Stimulated activated CD8-positive, alpha-beta memory T cell treated with anti-CD3 and anti-CD28 coated beads, Interleukin-7, amount 100 ng/mL, for 1 hour (primary cell): ENCODE measurements at places on chromosomes 3 and 15.

GRCh38 chr3:62151591-62151990, 221.8 kb downstream of the FEZF2 start:
- no peak for DNase-seq

DNA sequence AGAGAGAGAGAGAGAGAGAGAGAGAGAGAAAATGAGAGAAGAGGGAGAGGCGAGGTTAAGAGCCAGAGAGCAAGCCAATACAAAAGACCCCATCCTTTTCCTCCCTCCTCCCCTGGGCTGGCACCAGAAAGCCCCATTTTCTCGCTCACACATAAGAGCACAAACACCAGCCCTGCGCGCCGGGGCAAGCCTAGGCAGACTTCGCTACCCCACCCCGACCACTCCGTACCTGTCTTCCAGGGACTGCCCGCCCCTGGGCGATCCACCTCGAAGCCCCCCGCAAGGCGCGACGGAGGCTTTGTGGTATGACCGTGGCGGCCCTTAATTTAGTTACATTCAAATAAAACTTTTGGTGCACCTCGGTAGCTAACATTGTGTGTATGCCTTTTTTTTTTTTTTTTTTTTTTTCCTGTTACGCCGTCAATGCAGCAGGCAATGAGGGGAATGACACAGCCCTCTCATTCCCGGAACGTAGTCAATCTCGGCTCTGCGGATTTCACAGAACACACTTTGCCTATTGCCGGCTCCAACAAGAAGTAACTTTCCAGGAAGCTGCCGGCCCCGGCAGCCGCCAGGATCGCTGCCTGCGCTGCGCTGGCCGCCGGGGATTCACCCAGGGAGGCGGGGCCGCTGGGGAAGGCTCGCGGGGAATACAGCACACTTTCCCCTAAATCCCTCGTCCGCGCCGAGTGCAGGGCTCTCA, 7.7 kb downstream of the BCL6 start:
- DNase-seq: peak; percentile 36

GRCh38 chr3:4977001-4977852, 2.0 kb upstream of the BHLHE40 start:
- peak; percentile 42 for DNase-seq

GRCh38 chr3:105430455-105430854, 63.7 kb downstream of the ALCAM start:
- DNase-seq: no peak

- DNase-seq: peak; percentile 13
These were observed 31.1 kb downstream of the ACAN start for GRCh38 chr15:88834211-88834812.

GRCh38 chr15:99387421-99388168, 136.3 kb downstream of the LRRC28 start:
- no peak for DNase-seq

DNA sequence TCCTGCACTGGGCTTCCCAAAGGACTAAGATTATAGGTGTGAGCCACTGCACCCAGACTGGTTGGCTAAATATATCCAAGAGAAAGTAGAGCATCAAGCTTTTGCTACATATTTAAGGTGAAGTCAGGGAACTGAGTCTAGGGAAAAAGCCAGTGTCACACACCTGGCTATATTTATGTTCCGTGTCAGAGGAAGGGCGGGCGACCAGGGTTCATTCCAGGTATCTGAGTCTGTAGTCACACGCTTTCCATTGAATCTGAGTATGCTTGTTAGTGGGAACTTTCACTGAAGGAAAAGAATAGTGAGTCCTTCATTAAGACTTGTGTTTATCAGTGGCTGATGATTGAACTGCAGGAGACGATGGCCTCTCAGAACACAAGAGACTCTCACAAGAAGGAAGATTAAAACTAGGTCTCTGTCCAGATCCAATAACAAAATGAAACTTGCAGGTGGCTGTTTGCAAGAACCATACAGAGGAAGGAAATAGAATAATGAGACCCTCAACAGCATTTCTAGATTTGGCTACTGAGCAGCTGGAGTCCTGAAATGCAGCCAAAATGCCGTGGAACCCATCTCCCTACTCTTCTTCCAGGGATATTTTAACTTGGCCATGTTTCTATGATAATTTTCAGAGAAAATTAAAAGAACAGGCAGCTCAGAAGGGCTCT, 276.3 kb downstream of the THSD4 start:
- DNase-seq: no peak

GRCh38 chr15:45535486-45536042, 13.0 kb upstream of the SLC30A4 start:
- no peak for DNase-seq

GRCh38 chr3:119120480-119120879, 25.5 kb upstream of the TEX55 start:
- no peak for DNase-seq

- DNase-seq: no peak
These were observed 134.9 kb downstream of the MBNL1 start for GRCh38 chr3:152403632-152404066.

GRCh38 chr15:69647142-69647513, 194.5 kb downstream of the RPLP1 start:
- no peak for DNase-seq

- DNase-seq: no peak
These were observed 232.6 kb upstream of the CHRM5 start for GRCh38 chr15:33735637-33736247.

GRCh38 chr3:2944628-2945027, 165.5 kb downstream of the IL5RA start:
- DNase-seq: no peak

GRCh38 chr3:153978006-153978405, 143.2 kb upstream of the ARHGEF26 start:
- no peak for DNase-seq

GRCh38 chr3:169403855-169404519, 259.5 kb downstream of the MECOM start:
- DNase-seq: no peak

- DNase-seq: no peak
These were observed 8.9 kb downstream of the CCDC13 start for GRCh38 chr3:42764115-42764514.

GRCh38 chr3:49183873-49184272, 12.5 kb downstream of the KLHDC8B start:
- no peak for DNase-seq

DNA sequence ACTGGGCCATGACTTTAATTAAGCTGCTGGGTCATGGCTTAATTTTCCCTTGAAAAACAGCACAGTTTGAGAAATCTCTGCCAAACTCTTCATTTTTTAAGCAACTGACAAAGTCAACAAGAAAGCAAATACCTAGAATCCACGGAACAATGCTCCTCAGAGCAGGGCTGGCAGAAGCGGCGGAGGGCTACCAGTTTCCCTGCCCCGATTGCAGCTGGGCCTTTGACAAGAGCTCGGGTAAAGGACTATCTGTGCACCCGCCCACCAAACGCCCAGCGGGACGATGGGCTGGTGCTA, 1.2 kb downstream of the GOLIM4 start:
- no peak for DNase-seq

- no peak for DNase-seq
These were observed 55.0 kb upstream of the NMNAT3 start for GRCh38 chr3:139732729-139733128.

DNA sequence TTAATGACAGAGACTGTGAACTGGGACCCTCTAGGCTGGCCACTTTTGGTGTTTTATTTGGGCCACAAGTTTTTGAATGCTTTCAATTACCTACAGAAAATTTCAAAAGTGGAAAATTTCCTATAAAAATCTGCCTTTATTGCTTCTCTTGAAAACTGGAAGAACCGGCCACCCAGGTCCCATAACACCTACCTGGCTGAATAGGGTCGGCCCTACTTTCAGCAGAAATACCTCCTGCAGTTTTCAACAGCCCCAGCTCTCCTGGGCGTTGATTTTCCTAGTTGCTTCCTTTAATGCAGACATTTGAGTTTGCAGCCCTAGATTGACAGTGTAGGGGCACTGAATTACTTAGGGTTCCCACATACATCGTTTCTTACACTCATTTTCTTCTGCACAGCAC, 719 bp upstream of the SRPRB start:
- DNase-seq: no peak

DNA sequence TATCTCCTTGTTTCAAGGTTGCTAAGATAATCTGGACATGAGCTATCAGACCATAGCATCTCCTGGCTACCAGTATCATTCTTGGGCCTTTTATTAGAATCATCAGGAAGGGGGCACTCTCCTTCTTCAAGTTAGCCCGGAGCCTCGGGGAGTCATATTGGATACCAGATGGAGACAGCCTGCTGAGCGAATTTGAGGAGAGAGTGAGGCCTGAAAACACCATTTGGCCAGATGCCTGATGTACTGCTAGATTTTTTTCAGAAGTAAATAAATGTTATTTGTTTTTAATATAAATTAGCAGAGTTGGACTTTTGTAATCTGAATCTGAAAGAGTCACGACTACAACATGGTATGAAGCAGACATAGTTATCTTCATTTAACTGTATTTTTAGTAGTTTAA, 848.6 kb downstream of the IGSF11 start:
- no peak for DNase-seq

- DNase-seq: no peak
These were observed 65.8 kb upstream of the ZBTB38 start for GRCh38 chr3:141302364-141303141.

GRCh38 chr3:188229177-188229576, 75.2 kb downstream of the LPP start:
- no peak for DNase-seq

- no peak for DNase-seq
These were observed 1.9 kb downstream of the SCAPER start for GRCh38 chr15:76903251-76903681.

- DNase-seq: no peak
These were observed 292.9 kb upstream of the NR2F2 start for GRCh38 chr15:96037584-96037983.

GRCh38 chr15:68609629-68610028, 30.8 kb downstream of the CORO2B start:
- DNase-seq: no peak

- no peak for DNase-seq
These were observed 59.6 kb downstream of the EIF3J start for GRCh38 chr15:44596511-44597010.

DNA sequence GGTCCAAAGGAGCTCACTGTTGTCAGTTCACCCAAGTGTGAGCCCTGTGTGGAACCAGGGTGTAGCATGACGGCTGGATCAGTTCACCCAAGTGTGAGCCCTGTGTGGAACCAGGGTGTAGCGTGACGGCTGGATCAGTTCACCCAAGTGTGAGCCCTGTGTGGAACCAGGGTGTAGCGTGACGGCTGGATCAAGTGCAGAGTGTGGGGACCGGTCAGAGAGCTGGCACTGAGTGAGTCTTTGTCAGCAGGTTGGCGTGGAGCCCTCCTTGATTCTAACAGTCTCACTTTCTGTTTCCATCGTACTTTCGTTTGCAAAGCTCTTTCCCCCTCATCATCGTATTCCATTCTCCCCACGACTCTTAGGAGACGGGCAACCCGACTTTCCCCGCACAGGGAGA, 57.9 kb upstream of the DLG1 start:
- no peak for DNase-seq

DNA sequence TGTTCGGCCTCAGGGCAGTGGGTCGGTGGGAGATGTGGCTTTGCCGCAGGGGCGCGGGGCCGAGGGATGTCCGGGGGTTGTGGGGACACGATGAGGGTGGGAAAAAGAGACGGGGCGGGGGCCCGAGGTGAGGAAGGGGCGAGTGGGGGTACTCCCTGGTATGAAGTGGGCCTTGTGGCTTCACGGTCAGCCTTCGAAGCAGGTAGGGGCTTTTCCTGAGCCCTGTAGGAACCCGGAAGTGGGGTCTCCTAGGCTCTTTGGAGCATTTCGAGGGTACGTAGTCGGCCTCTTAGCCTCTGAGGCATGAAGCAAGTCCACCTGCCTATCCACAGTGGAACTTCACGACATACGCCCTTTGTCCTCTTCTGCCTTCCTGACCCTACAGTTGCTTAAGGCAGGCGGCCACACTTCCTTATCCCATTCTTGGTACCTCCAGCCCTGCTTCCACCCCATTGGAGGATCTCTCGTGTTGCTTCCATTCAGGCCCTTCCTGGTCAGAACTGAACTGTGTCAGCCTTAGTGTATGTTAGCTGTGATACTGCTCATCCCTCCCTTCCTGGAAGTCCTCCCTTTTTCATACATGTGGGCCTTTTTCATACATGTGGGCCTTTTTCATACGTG, 389 bp downstream of the ARPC4 start:
- DNase-seq: peak; percentile 12

DNA sequence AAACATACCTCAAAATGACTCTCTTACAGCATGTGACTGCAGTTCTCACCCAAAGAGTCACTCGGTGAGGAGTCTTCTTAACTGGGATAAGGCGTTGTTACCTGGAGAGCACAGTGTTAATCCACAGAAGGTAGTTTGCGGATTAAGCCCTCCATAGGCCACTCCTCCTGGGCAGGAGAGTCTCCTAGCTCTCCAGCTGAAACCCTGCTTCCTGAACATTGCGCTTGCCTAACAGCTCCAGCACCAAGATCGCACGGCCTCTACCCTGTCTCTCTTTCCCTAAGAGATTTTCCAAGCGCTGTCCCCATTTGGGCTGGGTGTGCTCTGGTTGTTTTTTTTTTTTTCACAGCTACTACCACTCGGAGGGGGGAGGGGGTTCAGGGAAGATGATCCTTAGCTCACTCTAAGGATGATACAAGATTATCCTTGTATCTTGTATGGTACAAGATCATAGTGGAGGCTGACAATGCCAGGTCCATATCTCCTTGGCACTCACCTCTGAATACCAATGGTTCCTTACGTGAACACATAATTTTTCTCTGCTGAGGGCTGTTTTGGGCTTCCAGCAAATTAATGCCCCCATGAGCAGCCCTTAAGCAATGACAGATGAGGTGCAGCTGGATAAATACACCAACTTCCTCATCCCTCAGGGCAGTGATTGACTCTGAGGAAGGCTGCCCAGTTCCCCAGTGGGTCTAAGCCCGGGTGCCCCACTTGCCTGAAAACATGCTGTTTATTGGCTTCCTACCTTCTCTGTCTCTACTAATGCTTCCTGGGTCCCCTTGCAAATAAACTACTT, 185.2 kb upstream of the TSC22D2 start:
- no peak for DNase-seq

- no peak for DNase-seq
These were observed 81.5 kb downstream of the SLC25A26 start for GRCh38 chr3:66302288-66302687.

GRCh38 chr3:34065901-34066300, 267.5 kb downstream of the PDCD6IP start:
- DNase-seq: no peak
